Activated T-helper 2 cell treated with anti-CD3 and anti-CD28 coated beads, Interferon-gamma antibody, Interleukin-2, Interleukin-4, amounts not matched to agents 10 μg/mL and 5 μg/mL and 100 μg/mL, durations not matched to agents 14 hours and 24 hours and 36 hours (primary cell): ENCODE measurements at places on chromosomes 7 and 10.

DNA sequence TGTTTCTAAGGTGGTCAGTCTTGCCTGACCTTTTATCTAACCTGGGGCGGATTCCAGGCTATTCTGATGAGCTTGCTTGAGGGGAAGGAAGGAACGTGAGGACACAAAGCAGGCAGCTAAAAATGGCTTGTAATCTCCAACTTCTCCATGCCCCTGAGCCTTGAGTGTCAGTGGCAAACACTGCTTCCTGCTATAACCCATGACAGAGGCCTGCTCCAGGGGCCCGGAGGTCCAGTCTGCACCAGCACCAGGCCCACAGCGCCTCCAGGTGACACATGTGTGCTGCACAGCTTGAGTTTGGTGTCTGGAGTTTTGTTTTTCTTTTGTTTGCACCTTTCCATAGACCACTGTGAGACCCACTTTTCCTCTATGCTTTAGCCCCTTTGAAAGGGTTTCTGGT lies 207.9 kb downstream of the PAXIP1 start:
- DNase-seq = no peak

GRCh38 chr10:44870031-44870430 lies 41.1 kb upstream of the TMEM72 start:
- no peak for DNase-seq

DNA sequence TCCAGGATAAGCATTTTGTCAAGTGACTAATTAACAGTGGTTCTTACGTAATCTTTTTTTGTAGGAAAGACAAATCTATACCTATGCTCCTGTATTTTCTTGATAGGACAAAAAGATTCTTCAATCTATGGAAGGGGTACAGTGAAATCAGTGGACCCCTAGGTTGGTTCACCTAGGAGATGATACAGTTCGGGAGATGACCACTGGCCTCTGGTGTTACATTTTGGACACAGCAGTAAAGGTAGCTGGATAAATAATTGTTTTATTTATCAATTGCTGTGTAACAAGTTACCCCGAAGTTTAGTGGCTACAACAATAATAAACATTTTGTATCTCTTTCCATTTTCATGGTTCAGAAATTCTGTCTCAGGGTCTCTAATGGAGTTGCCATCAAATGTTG lies 288.2 kb upstream of the MAGI2 start:
- DNase-seq = no peak

- DNase-seq = peak; percentile 100
Measured at GRCh38 chr10:16817125-16818019, at the start of gene RSU1. RSU1 (minus strand) TSS chr10:16817424; CDS start chr10:16817081, 343 bp downstream.

DNA sequence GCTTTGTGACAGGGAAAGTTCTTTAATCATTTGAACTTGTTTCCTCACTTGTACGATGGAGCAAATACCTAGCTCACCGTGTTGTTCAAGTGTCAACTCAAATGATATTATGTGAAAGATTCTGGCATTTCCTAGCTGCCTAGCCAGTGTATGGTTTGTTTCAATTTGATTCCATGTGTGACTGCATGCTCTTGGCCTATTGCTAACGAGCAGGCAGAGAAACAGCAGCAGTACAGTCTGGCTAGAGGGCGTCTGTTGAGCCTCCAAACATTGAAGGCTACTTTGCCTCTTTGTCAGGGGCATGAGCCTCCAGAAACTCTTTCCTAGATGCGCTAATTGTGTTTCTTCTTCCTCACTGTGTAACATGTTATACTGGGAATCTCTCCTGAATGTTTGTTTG lies 417.4 kb downstream of the EXOC4 start:
- DNase-seq = no peak

DNA sequence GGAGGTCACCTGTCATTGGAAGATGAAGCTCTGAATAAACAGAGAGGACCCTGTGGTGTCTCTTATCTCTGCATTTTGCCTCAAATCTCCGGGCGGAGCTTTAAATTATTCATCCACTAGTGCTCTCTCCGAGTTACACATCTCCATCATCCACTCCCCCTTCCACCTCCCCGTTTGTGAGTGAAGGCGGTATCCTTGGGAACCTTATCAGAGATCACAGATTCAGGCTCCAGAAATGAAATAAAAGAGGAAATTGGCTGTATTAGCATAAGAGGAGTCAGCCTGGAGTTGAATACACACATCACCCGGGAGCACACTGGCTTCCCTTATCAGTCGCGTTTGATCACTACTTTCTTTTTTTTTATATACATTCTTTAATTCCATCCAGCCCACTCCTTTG lies 1184.8 kb downstream of the GATA3 start:
- no peak for DNase-seq

- no peak for DNase-seq
Measured at GRCh38 chr7:17105701-17106100, 192.8 kb upstream of the AHR start.

GRCh38 chr10:104374591-104374990 lies 21.0 kb downstream of the CFAP58 start:
- DNase-seq = no peak

- no peak for DNase-seq
Measured at GRCh38 chr7:76182225-76182960, 19.3 kb upstream of the SRRM3 start.

- peak; percentile 49 for DNase-seq
Measured at GRCh38 chr10:69045441-69046300, 42.2 kb upstream of the SRGN start.

DNA sequence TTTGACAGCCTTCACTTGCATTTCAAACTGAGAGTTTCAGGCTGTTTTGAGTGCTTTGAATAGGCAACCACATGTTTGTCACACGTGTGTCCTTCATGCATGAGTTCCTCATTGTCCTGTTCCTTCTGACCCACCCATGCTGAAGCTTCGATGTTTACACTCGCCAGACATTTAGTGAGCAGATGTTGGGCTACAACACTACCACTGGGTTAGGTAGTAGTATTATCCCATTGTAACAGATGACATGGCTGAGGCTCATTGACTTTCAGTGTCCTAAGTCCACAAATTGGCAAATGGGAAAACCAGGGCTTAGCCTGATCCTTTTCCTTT lies 456.1 kb downstream of the PHTF2 start:
- DNase-seq = no peak

GRCh38 chr10:75350791-75351190 lies 50.8 kb downstream of the ZNF503 start:
- no peak for DNase-seq

DNA sequence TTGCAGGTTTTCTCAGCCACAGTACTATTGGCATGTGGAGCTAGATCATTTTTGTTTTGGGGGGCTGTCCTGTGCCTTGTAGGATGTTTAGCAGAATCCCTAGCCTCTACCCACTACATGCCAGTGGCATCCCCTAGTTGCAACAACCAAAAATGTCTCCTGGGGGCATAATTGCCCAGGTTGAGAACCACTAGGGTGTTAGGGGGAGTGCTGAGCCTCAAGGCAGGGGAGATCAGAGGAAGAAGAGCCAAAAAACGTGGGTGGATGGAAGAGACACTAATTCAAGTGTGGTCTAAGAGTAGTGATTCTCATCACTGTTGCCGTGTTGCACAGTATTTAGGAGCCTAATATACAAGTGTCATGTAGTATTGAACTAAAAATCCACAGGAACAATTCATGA lies 31.7 kb upstream of the CCNY start:
- DNase-seq = no peak

- peak; percentile 80 for DNase-seq
Measured at GRCh38 chr10:133520193-133520738, 6.9 kb upstream of the CYP2E1 start.

DNA sequence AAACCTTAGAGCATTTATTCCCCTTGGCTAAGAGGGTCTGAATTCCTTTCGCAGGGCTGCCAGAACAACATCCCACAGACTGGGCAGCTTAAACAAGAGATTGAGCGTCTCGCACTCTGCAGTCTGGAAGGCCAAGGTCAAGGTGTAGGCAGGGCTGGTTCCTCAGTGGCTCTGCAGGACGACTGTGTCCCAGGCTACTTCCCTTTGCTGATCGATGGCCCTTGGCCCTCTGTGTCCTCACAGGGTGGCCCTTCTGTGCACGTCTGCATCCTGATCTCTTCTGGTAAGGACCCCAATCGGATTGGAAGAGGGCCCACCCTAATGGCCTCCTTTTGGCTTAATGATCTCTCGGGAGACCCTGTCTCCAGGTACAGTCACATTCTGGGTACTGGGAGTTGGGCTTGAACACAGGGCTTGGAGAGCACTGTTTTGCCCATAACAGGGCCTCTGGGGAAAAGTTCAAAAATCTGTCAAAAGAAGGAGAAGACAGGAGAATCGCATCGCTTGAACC lies 35.1 kb upstream of the DNAJB6 start:
- DNase-seq = no peak

- DNase-seq = no peak
Measured at GRCh38 chr7:83579740-83580139, 69.2 kb downstream of the SEMA3E start.

DNA sequence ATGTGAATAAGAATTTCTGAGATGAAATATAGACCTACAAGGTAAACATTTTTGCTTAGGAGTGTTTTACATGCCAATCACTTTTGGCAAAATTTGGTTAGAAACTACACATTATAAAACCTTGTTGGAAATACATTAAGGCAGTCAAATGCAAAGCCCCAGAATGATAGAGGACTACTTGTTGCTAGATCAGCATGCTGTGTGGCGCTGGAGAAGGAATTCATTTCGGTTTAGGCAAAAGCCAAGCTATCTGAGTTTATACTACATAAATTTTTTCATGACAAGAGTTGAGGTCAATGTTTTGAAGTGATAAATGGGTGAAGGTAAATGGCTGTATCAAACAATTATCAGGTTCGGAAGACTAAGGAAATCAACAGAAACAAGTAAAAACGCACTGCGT lies 2.3 kb downstream of the BMPER start:
- DNase-seq = no peak

GRCh38 chr7:135684136-135684535 lies 21.8 kb downstream of the STMP1 start:
- DNase-seq = no peak

GRCh38 chr10:43846968-43847367 lies 198.3 kb upstream of the ZNF32 start:
- no peak for DNase-seq

- no peak for DNase-seq
Measured at GRCh38 chr10:102299873-102300272, 54.5 kb downstream of the GBF1 start.

GRCh38 chr7:5117095-5117970 lies 71.7 kb downstream of the RBAK start:
- DNase-seq = no peak

- DNase-seq = no peak
Measured at GRCh38 chr7:99167072-99167471, 23.2 kb upstream of the SMURF1 start.

GRCh38 chr10:113922787-113923570 lies 68.5 kb downstream of the NHLRC2 start:
- DNase-seq = no peak

DNA sequence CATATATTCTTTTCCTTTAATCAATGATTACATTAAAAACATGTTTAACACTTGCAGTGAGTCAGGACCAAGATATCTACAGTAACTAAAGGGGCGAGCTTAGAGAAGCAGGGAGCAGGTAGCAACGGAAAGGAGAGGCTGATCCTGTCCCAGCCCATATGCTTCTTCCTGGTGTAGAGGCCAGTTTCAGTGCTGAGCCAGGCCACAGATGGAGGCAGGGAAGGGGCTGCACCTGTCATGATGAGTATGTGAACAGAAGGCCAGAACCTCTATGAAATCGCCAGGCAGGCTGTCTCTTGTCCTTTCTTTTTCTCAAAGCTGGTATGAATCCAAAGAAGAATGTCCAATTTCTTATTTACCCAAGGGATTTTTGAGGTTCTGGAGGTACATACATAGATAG lies 16.3 kb downstream of the REEP3 start:
- no peak for DNase-seq

DNA sequence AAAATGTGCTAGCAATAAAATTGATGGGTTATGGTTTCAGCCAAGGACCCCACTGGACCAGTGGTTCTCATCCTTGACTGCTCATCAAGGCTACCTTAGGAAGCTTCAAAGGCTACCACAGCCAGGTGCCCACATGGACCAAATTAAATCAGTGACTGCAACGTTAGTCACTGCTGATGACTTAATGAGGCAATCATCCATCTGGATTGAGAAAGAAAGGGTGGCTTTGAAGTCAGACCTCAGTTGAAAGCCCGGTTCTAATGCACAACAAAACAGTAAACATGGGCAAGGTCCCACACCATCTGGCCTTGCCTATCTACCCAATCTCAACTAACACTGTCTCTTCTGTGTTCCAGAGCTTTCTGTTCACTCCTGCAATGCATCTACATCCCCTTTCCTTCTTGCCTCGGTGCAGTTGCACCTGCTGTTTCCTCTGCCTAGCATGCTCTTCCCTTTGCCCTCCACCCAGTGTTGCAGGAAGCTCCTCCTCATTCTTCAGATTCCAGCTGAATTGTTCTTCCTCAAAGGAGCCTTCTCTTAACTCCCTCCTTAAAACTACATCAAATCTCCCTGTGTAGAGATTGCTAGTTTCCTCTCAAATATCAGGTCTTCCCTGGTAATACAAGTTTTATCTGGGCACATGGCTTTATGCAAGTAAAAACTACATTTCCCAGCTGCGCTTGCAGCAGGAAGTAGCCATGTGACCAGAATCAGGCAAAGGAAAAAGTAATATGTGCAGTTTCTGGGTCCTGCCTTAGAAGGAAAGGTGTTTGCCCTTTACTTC lies 10.3 kb upstream of the KCNK18 start:
- DNase-seq = no peak

- DNase-seq = no peak
Measured at GRCh38 chr10:86642499-86642898, 11.8 kb upstream of the OPN4 start.
